ENCODE measurements at places on chromosomes 2 and 18.

DNA sequence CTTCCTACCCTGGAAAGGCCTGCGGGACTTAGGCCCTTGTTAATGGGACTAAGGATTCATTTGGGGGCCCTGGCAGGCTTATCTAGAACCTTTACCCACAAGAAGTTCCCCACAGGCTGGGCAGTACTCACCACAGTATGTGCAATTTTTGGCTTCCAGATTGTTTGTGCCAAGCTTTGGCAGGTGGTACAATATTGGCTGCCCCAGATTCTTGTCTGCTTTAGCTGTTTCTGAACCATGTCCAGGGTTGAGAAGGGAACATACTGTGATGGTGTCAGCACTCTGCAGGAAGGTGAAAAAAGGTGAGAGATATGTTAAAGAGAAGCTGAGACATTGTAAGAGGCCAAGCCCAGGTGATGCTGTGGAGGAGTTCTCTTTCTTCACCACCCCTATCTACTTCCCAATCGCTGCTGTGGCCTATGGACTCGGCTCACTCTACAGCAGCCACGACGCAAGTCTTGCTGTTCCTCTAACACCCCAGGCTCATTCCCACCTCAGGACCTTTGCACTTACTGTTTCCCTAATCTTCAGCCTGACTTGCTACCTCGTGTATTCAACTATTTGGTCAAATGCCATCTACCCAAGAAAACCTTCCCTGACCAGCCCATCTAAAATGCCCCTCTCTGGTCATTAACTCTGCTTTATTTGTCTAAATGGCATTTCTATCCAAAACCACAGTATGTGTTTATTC lies 9.2 kb downstream of the SLC4A5 start:
- DNase-seq: no peak

GRCh38 chr2:55452879-55453278 lies 33.2 kb upstream of the CCDC88A start:
- DNase-seq: no peak

GRCh38 chr2:234003972-234004617 lies 46.4 kb upstream of the SPP2 start:
- DNase-seq: no peak

DNA sequence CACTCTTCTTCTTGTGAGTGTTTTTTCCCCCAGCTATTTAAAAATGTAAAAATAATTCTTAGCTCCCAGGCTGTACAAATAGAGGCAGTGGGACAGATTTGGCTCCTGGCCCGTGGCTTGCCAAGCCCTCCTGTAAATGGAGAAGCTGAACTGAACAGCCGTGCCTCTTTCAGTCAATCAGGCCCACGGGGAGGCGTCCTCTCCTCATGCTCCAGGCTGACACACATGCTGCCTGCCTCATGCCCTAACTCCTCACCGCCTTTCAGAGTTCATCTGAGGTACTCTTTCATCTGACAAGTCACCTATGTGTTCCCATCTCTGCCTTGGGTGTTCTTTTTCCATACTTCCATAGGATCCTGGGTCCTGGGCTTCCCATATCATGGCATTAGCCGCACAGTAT lies 58.9 kb downstream of the BMP10 start:
- DNase-seq: no peak

DNA sequence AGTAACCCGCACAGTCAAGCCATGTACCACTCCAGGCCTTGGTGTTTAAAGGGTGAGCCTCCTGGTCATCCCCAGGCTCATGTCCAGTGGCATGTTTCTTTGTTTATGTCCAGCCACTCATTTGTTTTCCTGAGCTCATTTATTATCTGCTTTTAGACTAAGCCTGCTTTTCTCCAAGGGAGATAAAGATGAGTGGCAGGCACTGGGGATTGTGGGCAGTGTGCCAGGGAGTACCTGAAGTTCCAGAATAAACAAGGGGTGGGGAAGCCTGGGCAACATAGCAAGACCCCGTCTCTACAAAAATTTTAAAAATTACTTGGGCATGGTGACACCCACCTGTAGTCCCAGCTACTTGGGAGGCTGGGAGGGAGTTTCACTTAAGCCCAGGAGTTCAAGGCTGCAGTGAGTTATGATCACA lies 1.9 kb downstream of the ANXA4 start:
- DNase-seq: no peak

DNA sequence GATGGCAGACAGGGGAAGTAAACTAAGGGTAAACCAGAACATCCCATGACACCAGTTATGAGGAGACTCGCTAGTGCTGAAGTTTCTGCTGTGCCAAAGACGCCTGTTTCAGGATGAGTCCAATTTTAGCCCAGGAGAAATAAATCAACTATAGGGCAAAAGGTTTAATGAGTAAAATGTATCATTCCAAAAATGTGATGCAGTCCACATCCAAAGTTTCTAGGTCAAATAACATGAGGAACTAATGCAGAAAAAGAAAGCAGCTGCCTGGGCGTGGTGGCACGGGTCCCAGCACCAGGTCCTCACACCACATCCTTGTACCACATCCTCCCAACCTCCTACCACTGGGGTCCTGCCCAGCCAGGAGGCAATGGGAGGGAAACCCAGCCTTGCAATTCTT lies 126.9 kb upstream of the CTAGE1 start:
- no peak for DNase-seq

DNA sequence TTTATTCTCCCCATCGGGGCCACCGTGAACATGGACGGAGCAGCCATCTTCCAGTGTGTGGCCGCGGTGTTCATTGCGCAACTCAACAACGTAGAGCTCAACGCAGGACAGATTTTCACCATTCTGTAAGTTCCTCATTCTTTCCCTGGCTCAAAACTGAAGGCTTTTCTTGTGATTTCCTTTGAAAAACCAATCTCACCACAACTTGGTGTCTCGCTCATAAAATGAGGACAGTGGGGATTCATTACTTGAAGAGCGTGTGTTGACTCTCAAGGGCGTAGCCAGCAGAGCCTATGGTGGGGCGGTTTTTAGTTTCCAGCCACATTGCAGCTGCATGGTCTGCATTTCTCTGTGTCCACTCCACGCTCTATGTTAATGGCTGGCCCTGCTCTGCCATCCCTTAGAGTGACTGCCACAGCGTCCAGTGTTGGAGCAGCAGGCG lies 29.0 kb downstream of the SLC1A4 start:
- no peak for DNase-seq

GRCh38 chr2:45588158-45588829 lies 22.8 kb downstream of the SRBD1 start:
- no peak for DNase-seq

GRCh38 chr2:238139196-238140039 lies 950 bp downstream of the KLHL30 start:
- no peak for DNase-seq

Data from iPS DF 6.9 (cell line).